ENCODE measurements at places on chromosomes 1 and 21. TPM values are rescaled to one million over a fixed set of nuclear protein-coding genes. Genes with fewer than 3 reads are reported as not detected.

OR2L5 gene
- total RNA-seq: not detected

ALDH4A1 gene
- 3.3 TPM for total RNA-seq

AVPR1B gene
- not detected for total RNA-seq

OR2G6 gene
- not detected for total RNA-seq

SNIP1 gene
- 24.2 TPM for total RNA-seq

SPRR5 gene
- not detected for total RNA-seq

MPZ gene
- total RNA-seq: 5.9 TPM

CELA2B gene
- not detected for total RNA-seq

PAPPA2 gene
- 0.08 TPM for total RNA-seq

LPGAT1 gene
- 52.6 TPM for total RNA-seq

TCHH gene
- total RNA-seq: 0.05 TPM

ADGRL2 gene
- total RNA-seq: not detected
